Muscle of leg (tissue), 16 donors: ENCODE measurements at places on chromosomes 6 and 20. TPM values are rescaled to one million over a fixed set of nuclear protein-coding genes. Genes with fewer than 3 reads are reported as not detected.

- peak; percentile 53 for DNase-seq
Measured at GRCh38 chr20:34708621-34709043, 4.5 kb downstream of the TP53INP2 start.

PSORS1C2 gene
- polyA plus RNA-seq: not detected

EYA2 gene
- 2.8 TPM for polyA plus RNA-seq

- no peak for DNase-seq
Measured at GRCh38 chr6:111205502-111205901, 118.2 kb downstream of the SLC16A10 start.

SLC22A2 gene
- polyA plus RNA-seq: not detected
